ENCODE measurements at places on chromosomes 3 and 15.

GRCh38 chr3:130686833-130687232 is 59.8 kb downstream of the PIK3R4 start:
- no peak for DNase-seq

GRCh38 chr3:99863588-99863987 is 45.9 kb downstream of the CMSS1 start:
- no peak for DNase-seq

DNA sequence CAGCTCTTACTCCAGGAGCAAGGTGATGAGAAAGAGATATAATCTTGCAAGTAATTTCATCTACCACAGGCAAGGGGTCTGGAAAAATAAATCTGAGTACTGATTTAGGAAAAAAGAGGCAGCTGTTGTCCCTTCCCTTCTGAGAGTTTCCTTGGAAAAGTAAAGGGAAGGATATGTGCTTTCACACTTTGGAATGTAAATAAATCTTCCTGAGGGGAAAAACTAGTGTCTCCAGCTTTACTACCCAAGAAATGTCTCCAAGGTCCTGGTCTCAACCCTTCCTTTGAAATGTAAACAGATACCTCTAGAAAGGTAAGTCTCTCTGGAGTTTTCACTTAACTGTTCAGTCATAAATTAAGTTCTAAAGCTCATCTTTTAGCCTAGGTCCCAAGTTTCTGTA is 102.6 kb downstream of the DPH6 start:
- no peak for DNase-seq

DNA sequence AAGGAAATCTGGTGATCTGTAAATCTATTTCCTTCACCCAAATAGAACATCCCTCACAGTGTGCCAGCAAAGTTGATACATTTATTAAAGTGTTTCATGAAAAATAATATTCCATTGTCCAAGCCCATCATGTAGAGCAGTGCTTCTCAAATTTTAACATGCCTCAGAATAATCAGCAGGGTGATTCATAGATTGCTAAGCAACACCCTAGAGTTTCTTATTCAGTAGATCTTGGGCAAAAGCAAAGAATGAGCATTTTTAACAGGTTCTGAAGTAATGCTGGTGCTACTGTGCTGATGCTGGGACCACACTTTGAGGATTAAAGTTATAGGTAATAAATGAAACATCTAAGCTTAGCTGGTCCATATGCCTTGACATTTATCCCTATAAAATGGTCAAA is 210.5 kb downstream of the ZIC4 start:
- DNase-seq, result no peak

GRCh38 chr3:59510576-59510975 is 460.8 kb upstream of the CFAP20DC start:
- no peak for DNase-seq

DNA sequence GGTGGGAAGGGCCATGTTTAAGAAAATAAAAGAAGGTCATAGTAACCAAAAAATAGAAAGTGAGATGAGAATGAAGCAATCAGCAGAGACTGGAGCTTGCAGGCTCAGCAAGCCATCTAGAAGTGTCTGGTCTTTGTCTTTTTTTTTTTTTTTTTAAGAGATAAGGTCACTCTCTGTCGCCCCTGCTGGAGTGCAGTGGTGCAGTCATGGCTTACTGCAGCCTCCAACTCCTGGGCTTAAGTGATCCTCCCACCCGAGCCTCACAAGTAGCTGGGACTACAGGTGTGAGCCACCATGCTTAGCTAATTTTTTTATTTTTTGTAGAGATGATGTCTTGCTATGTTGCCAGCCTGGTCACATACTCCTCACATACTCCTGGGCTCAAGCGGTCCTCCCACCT is 36.2 kb downstream of the GXYLT2 start:
- no peak for DNase-seq

GRCh38 chr3:33597257-33597689 is 120.8 kb downstream of the CLASP2 start:
- DNase-seq, result no peak

DNA sequence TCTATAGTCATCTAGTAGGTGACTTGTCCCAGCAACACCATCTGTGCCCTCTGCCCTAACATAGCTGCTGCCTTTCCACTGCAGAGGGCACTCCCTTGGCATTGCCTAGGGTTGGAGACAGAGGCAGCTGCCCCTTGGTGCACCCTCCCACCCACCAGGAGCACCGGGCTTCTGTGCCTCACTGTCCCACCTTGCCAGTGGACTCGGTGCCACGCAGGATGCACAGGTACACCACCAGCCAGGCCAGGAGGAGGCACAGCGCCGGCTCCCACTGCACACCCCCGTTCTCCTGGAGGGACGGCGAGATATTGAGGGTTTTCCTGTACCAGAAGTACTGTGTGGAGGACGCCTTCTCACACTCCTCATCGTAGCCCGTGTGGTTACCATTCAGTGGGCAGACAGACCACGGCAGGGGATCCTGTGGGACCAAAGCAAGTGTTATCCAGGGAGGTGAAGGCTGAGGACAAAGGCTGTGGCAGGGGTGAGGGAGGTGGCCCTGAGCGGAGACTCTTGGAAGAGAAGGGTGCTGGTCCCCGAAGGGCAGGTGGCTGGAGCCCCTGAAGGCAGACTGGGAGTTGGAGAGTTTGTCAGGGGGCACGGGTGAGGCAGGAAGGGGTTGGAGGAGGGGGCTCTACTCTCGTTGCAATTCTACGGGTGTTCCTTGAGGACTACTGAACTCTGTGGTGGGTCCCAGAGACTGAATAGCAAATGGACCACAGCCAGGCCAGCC is 20.6 kb downstream of the SLC6A20 start:
- DNase-seq, result peak; percentile 17

- DNase-seq, result no peak
Observed at GRCh38 chr3:19103510-19103909, 44.8 kb upstream of the KCNH8 start.

GRCh38 chr15:73075160-73075859 is 23.0 kb downstream of the NEO1 start:
- DNase-seq, result no peak

- DNase-seq, result no peak
Observed at GRCh38 chr3:129045675-129046036, 14.9 kb upstream of the GP9 start.

GRCh38 chr3:181075098-181075497 is 85.6 kb upstream of the DNAJC19 start:
- no peak for DNase-seq

GRCh38 chr15:39835550-39835949 is 52.9 kb upstream of the FSIP1 start:
- DNase-seq, result no peak

GRCh38 chr3:170420307-170420821 is 1.7 kb downstream of the CLDN11 start:
- no peak for DNase-seq

GRCh38 chr3:163809540-163809993 is 1268.7 kb downstream of the SI start:
- no peak for DNase-seq

GRCh38 chr15:101029971-101030661 is 111.0 kb downstream of the LRRK1 start:
- DNase-seq, result no peak

- no peak for DNase-seq
Observed at GRCh38 chr3:189289251-189289650, 117.5 kb downstream of the TPRG1 start.

DNA sequence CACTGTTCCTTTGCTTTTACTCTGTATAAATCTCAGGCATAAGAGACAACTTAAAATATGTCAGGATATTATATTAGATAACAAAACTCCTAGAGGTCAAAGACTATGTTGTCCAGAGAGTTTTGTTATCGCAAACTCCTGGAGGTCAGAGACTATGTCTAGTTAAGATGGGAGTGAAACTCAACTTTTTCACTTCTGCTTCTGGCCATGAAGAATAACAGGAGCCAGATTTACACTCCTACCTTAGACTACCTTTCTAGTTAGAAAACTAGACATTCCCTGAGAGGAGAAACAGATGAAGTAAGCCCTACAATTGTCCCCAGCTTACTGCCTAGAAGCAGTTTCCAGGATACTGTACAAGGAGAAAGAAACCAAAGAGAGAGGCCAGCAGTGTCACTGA is 255.4 kb upstream of the UBE2E1 start:
- no peak for DNase-seq

DNA sequence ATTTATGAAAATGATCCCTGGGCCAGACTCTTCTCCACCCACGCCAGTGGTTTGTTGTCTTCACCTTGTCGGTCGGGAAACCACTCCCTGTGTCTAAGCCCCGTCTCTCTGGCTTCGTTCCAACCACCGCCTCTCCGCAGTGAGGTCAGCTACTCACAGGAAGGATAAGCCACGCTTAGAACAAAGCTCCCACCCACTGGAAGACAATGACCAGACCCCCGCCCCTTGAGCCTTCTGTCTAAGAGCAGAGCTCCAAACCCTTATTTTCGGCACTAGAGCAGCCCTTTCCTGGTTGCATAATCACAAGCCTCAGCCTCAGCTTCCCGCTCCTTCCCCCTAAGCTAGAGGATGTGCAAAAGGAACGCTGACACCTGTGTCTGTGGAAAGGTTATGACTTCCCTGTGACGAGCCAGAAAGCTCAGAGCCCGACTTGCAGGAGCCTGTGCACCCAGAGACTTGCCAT is 114.9 kb upstream of the MEF2A start:
- no peak for DNase-seq

GRCh38 chr3:130480736-130481135 is 36.2 kb upstream of the COL6A6 start:
- peak; percentile 29 for DNase-seq

DNA sequence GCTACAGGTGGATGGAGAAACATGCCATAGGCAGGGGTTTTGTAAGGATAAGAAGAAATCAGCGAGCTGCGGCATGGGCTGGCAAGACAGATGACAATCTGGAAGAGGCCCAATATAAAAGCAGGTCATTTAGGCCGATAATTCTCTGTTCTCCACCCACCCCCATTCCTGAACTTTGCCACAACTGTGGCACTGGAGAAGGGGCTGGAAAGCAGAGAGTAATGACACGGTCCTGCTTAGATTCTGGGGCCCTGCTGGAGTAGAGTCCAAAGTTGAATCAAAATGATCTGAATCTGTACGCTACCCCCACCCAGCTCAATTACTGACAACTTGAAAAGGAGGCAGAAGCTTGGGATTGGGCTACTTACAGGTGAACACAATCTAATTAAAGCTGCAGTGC is 18.4 kb upstream of the BUB1B start:
- no peak for DNase-seq

Measured in Caco-2 (cell line).